Germinal center (tissue), 1 donor: ENCODE measurements at places on chromosomes 4 and X.

- no peak for DNase-seq
Measured at GRCh38 chr4:23068287-23068686, 375.6 kb downstream of the GBA3 start.

DNA sequence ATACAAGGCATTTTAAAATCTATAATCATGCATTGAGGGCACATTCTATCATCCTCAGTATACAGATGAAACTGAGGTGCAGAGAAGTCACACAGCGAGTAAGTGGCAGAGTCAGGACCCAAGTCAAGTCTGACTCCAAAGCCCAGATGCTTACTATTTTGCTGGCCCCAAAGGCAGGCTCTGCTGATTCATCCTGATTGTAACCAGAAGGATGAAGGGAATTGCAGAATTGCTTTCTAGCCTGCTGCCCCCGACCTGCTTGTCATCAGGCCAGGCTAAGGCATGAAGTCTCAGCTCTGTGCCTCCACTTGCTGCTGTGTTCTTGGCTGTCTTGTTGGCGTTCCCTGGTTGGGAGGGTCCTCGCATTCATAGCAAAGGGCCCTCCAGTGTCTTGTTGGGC lies 62.7 kb downstream of the SLC9A6 start:
- DNase-seq: no peak

DNA sequence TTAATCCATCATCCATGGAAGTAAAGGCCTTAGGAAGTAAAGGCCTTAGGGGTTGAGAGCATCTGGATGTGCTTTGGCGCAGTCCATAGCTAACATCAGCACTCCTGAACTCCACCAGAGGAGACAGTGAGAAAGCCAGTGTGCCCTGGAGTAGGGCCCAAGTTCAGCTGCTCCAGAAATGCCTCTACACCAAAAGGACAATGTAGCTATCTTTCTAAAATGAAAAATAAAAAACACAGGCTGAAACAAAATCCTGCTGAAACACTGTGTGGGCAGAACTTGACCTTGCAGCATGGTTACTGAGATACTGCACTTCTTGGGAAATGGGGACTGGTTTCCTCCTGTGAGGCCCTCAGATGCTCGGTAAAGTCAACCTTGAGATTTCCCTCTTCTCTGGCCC lies 29.3 kb downstream of the SH3RF1 start:
- DNase-seq: no peak

DNA sequence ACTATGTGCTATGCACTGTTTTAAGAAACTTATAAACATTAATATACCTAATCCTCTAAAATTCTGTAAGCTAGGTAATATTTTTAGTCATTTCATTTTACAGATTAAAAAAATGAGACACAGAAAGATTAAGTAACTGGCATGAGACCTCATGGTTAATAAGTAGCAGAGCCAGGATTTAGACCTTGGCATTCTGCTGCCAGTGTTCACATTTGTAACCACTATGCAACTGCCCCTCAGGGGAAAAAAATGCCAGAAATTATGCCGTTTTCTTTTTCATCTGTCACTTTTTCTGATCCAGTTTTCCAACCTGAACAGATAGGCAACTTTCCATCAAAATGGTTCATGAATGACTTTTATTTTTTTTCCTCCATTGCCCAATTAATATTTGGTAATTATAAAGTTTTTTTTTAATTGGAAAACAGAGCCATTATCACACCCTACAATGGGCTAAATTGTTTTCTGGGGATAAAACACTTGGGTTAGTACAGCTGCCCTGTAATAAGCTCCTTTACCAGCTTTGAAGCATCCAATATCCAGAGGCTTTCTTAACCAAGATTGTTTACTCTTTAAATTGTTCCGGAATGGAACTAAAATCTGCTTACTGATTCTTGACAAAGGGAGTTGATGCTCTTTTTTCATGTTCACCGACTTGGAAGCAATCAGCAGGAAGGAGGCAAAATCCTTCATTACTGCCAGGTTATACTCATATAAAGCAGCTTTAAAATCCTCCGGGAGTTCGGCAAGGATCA lies 56.4 kb upstream of the DDX60 start:
- DNase-seq: no peak

DNA sequence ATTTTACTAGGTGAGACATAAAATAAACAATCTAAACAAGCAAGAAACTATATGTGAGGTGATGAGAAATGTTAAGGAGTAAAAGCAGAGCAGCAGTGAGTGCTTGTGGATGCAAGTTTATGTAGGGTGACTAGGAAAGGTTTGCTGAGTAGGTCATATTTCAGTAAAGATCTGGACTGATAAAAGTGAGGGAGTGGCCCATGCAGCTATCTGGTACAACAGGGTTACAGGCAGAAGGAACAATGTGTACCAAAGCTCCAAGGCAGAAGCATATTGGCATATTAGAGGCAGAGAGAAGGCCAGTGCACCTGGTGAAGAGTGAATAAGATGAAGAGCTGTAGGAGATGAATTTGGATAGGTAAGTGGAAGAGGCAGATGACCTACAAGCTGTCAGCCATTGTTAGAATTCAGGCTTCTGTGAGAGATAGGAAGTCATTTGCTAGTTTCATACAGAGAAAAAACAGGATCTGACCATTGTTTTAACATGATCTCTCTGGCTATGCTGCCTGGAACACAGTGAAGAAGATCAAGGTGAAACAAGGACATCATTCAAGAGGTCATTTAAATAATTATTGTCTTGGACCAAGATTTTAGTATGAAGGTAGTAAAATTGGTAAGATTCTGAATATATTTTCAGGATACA lies 274.6 kb downstream of the ANKRD50 start:
- DNase-seq: no peak

- no peak for DNase-seq
Measured at GRCh38 chr4:123878976-123879375, 482.4 kb downstream of the SPRY1 start.

DNA sequence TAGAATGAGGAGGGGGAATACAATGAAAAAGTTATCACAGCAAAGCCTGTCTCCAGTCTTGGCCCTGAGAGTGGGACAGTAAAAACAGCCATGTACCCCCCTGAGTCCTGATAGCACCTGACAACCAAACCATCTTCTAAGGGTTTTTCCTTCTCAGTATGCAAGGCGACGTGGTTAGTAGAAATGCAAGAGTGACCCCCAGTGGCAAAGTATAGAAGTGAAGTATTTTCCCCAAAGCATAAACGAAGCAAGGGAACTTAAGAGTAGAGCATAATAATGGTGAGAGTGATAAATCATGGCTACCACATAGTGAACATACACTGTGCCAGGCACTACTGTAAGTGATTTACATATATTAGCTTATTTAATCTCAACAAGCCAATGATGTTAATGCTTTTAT lies 52.8 kb downstream of the FAM47C start:
- DNase-seq: peak; percentile 0

GRCh38 chr4:8328456-8328855 lies 58.9 kb downstream of the HTRA3 start:
- no peak for DNase-seq

GRCh38 chrX:43590150-43590549 lies 65.9 kb upstream of the MAOA start:
- DNase-seq: no peak

DNA sequence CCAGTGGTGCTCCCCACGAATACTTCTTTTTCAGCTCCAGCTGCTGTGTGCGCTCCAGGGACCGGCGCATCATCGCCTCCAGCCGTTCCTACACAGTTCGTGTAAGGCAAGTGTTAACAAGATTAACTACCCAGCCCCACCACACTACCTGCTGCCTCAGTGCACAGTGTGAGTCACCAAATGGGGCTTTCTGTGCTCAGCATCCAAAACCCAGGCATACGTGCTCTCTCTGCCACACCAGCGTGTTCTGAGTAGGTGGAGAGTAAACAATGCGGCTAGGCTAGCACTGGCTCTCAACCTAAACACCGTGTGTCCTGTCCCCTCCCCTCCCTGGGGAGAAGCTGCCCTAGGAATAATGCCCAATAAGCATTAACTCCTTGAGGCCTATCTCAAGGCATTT lies 60.0 kb downstream of the MAP7D2 start:
- no peak for DNase-seq

DNA sequence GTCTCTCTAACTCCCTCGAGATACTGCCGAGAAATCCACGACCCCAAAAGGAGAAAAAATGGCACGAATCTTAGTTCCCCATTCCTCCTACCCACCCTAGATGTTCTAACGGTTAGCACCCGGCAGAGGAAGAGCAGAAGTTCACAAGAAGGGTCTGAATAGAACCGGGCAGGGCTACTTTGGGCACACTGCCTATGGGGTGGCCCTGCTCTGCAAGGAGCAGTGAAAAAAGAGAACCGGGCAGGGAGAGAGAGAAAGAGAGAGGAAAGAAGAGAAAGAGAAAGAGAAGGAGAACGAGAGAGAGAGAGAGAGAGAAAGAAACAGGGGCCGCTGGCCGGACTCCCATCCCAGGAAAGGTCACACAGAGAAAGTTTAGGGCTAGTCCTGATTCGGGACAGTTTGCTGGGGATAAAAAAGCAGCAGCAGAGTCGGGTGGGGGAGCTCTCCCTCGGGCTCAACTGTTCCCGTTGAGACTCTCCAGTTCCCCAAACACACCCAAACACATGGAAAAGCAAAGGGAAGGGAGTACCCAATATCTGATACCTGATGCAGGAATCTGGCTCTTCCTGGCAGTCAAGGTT lies 468 bp downstream of the GLA start:
- DNase-seq: peak; percentile 7

- DNase-seq: no peak
Measured at GRCh38 chrX:111837197-111837596, 38.8 kb upstream of the TRPC5OS start.

DNA sequence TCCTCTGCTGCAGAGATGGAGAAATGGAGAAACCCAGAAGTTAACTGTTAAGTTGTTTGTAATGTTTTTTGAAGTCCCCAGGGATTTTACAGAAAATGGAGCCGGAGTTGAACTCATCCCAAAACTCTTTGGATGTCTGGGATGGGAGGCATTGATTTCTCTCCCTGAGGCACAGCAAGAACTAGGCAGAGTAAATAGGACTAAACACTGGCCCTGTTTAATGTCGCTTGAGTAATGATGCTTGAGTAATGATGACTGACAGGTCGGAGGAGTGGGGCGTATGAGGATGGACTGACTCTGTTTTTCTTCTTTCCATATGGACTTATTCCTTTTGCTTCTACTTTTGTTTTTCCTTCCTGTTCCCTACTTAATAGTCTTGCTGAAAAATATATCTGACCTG lies 69.9 kb downstream of the ARHGAP10 start:
- DNase-seq: no peak

GRCh38 chrX:97126020-97126419 lies 242.3 kb downstream of the RPA4 start:
- DNase-seq: no peak

DNA sequence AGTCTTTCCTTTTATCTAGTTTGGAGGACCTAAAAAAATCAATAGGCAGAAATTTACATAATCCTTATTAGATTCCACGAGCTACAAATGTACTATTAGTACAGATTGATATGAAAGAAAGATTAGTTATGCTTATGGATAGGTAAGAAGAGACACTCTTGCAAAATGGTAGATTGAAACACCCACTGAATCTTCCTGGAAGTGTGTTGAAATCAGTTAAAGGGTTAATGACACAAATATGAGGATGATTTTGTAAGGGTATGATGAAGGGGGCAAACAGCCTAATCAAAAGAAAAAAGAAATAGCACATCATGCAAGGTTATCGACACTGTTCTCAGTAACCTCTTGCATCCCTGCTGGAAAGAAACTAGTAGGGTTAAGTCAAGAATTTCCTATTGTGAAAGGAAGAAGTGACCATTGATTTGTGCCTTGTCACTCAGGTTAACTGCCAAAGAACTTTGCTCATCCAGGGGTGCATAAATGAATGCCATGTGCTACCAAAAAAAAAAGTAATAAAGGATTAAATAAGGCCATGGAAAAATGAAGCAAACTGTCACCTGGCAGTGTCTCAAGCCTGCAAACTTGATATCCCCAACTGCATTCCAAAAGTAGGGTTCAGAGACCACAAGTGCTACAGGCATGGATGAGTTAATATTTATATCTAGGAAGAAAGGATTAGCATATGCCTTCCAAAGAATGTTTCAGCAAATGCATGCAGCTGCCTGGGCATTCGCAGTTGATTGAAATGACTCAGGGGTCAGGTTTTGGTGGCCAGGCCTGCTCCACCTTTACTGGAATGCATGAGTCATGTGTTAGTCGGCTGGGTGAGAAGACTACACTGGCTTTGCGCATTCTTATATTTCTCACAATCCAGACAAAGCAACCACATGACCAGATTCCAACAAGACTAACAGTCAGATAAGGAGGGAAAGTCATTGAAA lies 78.3 kb upstream of the ATXN3L start:
- no peak for DNase-seq

DNA sequence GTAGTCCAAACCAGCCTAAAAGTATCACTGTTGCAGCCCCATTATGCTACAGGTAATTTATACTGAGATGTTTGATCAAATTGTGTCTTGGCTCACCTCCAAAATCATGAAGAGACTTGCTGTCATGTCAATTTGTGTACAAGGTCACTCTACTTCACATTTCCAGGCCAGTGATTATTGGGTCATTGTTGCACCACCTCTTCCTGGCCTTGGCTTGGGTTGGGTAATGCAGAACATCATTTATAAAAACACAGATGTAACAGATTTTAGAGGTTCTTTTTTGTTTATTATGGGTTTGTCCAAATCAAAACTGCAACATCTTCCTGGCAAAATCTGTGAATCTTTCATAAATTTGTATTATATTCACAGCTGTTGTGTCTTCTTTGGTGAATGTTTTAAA lies 459.5 kb downstream of the ANKRD50 start:
- no peak for DNase-seq

GRCh38 chrX:29661290-29661689 lies 554.1 kb upstream of the MAGEB2 start:
- DNase-seq: no peak

GRCh38 chr4:188455062-188455752 lies 316.0 kb downstream of the TRIML1 start:
- DNase-seq: no peak

DNA sequence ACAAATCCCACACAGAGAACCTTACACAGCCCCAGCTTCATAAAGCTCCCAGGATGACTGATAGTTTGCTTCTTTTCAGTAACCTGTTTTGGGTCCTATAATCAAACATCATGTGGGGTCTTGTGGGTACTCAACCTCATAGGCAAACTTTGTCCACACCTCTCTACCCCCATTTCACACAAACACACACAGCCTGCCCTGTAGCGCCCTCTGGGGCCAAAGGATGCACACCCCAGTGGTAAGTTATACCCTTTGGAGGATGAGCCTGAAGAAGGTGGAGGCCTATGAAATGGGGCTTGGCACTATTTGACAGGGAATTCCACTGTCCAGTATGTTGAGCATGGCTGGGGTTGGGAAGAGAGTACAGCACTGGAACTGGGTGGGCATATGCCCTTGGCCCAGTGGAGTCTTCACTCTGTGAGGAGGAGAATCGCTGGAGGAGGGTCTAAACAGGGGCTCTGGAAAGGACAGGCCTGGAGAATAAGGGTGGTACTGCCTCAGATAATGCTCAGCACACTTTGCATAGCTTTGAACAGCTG lies 30.5 kb upstream of the COL25A1 start:
- no peak for DNase-seq

GRCh38 chr4:38983291-38983690 lies 48.9 kb downstream of the TMEM156 start:
- DNase-seq: no peak
